HEK293T (cell line): ENCODE measurements at places on chromosomes 7 and 10.

DNA sequence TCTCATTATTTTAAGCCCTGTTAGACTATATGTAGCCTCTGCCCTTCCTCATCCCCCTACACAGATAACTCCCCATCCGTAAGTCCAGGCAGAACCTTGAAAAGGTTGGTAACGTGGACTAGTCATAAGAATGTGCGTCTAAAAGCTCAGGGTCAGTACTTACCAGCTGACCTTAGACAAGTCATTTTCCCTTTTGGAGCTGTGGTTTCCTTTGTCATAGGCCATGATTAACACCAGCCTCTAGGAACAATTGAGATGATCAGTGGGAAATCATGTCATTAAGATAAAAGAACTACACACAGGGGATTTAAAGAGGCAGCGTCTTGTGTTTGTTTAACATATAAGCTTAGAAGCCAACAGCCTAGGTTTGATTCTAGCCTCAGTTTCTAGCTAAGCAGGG is 6.9 kb upstream of the UNC5B start:
- no peak for DNase-seq

- DNase-seq, result peak; percentile 5
Measured at GRCh38 chr7:119935418-119936025, 337.5 kb upstream of the KCND2 start.

DNA sequence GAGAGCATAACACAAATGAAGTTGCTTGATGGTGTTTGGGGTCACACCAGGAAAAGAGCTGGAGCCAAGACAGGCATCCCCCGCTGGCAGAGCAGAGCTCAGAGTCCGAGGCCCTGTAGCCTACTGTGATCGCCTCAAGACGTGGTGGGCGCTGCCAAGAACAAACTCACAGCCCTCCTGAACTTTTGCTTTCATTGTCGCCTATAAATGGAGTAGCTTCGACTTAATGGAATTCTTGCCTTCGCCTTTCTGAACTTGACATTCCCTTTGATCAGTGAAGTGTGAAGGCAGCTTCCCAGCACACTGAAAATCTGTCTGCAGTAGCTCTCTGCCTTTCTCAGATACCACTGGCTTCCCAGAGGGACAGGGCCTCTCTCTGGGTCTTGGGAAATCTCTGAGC is 21.3 kb downstream of the CPXM2 start:
- no peak for DNase-seq

- DNase-seq, result no peak
Measured at GRCh38 chr10:122326806-122327205, 47.7 kb upstream of the PLEKHA1 start.

GRCh38 chr7:141071855-141072547 is 1.9 kb upstream of the TMEM178B start:
- DNase-seq, result peak; percentile 38

- DNase-seq, result no peak
Measured at GRCh38 chr7:5397736-5398135, 25.9 kb downstream of the TNRC18 start.

DNA sequence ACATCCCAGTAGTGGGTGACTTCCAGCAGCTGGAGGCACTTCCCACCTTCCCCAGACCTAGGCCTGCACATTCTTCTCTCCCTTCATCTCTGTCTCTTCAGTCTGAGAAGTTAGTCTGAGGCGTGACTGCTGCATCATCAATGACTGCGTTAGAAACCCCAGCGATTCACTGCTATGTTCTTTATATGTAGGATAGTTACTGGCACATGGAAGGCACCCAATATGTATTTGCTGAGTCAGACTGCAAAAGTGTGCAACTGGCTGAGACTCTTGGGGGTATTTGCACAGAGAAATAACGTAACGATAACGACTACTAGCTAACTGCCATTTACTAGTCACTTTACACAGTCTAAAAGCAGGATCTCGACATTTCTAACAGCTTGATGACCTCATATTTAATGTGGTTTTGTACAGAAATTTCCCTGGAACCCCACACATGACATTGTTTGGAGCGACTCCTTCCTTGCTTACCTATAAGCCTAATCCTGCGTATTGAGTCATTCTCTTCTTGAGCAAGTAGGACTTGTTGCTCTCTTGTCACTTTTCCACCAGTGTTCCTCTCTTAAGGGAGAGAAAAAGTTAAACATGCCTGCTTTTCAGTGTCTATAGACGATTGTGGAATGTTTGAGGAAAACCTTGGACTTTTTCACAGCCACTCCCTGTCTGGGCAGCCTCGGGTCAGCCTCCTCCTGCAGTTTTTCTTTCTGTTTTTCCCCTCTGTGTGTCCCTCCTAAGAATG is 45.5 kb downstream of the THNSL1 start:
- DNase-seq, result no peak

DNA sequence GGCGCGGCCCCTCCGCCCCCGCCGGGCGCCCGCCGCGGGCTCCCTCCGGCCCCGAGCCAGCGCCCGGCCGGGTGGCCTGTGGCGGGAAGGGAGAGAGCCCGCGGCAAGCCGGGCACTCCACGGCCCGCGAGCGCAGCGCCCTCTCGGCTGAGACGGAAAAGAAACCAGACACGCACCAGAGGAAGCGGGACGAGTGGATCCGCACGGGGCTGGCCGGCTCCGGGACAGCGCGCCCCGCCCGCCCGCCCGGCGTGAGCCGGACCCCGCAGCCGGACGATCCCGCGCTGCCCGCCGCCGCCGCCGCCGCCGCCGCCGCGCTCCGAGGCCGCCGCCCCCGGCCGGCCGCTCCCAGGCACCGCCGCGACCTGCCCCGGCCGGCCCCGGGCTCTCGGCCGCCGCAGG is 300 bp downstream of the ARHGAP21 start:
- DNase-seq, result peak; percentile 34

DNA sequence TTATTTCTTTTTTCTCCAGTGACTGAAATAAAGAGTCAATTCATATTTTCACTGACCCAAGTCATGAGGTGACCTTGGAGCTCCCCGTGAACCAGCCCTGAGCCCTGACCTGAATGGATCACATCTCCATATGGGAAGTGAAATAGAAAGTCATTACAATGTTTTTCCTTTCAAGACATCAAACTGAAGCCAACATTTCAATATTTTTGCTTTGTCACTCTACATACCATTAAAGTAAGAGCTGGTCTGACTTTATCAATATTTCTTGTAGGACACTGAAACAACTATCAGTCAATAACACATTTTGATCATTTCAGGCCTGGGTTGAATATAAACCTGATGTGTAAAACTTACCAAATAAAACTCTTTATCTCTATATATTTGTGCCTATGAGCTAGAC is 249.8 kb upstream of the PHF14 start:
- DNase-seq, result no peak

GRCh38 chr7:155414547-155415492 is 43.1 kb upstream of the EN2 start:
- no peak for DNase-seq

DNA sequence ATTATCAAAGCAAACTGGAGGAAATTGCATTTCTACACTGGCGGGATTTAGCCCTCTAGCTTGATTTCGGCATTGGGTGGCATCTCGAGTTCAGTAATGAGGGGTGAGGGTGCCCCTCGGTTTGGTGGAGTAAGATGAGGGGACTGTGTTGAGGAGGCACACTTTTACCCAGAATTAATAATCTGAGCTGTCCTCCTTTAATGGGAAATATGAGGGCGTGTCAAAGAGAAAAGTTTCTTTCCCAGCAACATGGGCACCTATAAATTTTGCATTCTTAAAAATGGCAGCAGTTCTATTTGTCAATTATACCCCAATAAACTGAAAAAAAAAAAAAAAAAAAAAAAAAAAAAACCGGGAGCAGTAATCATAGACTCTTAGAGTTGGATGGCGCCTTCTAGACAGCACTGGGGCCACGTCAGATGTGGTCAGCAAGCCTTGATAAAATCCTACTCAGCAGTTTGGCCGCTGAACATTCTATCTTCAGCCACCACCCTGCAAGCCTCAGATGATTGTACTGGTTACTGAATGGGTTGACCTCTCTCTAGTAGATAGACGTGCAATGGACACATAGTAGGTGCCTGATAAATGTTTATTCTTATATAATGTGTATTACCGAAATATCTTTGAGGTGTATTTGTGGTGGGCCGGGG is 931 bp downstream of the PAPSS2 start:
- peak; percentile 22 for DNase-seq

DNA sequence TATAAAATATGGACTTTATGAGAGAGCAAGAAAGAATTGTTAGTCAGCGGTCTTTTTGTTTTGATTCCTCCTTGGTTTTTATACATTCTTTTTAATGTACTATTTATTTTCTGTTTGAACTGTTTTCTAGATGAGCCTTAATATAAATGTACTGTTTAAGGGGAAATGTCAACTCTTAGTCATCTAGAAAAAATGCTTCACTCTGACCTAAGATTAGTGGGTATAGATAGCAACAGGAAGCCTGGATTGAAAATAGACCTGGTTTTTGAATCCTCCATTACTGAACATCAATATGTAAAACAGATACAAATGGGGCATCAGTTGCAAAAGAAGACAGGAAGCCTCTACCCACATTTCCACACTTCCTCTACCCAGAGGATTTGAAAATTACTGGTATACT is 87.8 kb downstream of the CHRM2 start:
- no peak for DNase-seq

DNA sequence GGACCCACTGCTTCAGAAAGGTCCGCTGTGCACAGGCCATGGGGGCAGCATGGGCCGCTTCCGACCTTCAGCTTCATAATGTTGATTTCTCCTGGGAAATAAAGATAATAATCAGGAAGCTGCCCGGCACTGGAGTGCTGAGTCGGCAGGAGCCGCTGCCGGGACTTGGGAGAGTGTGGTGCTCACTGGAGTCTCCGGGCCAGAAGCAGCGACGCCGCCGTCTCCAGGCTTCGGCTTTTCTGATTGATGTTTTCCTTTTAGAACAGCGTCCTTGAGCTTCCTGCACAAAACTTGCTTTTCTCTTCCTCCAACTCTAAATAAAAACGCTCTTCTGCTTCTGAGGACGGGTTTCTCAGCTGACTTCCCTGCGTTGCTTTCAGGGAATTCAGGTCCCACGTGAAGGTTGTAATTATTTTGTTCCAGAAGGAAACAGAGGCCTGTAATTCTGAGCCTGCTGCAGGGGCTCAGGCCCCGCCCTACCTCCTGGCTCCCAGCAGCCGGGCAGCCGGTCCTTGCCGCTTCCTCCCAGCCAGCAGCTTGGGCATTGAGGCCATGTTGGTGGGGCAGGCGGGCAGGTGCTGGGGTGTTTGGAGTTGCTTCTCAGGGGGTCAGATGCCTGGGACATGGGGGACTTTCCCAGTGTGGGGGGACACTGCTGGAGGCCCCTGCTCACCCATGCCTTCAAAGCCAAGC is 14.7 kb downstream of the PWWP2B start:
- peak; percentile 75 for DNase-seq

- DNase-seq, result no peak
Measured at GRCh38 chr10:50508315-50509051, 115.3 kb downstream of the SGMS1 start.

GRCh38 chr10:93445978-93446720 is 36.0 kb downstream of the MYOF start:
- DNase-seq, result no peak

GRCh38 chr10:133279326-133280226 is 2.9 kb upstream of the ADAM8 start:
- DNase-seq, result no peak

DNA sequence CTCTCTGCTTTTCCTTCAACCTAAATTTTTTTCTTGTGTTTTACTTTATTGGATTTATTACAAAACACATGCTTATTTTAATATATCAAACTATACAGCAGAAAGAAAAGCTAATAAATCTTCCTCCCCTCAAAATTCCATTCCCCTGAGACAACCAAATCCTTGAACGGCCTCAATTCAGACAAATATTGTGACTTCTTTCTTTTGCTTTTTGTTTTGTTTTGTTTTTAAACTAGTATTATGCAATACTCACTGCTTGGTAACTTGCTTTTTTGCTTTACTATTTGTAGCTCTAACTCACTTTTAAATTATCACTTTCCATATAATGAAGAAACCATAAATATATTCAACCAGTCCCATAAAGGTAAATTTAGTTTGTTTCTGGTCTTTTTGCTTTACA is 59.4 kb upstream of the CDK1 start:
- no peak for DNase-seq

DNA sequence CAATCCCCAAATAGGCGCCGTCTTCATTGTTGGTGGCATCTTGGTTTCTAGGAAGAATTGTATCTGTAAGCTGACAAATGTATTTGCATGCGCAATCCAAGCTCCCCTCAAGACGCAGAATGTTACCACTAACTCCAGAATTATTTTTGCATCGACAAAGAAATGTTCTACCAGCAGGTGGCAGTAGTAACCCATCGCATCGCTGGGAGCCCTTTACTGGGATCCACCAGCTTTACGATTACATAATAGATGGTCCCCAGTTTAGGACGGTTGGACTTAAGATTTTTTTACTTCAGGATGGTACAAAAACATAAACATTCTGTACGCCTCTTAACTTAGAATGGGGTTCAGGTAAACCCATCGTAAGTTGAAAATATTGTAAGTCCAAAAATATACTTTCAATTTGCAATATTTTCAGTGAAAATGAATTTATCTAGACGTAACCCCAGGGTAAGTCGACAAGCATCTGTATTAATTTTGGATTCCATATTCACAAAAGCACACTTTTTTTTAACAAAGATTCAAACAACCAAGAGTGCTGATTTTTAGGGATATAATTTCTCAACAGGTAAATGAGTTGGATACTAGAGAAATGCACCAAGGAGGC is 114.0 kb upstream of the COBL start:
- peak; percentile 63 for DNase-seq

GRCh38 chr7:2613931-2614600 is 17.7 kb upstream of the TTYH3 start:
- no peak for DNase-seq

- no peak for DNase-seq
Measured at GRCh38 chr7:78118470-78118869, 319.9 kb downstream of the PHTF2 start.

GRCh38 chr7:66344166-66344565 is 139.0 kb downstream of the TPST1 start:
- DNase-seq, result no peak

DNA sequence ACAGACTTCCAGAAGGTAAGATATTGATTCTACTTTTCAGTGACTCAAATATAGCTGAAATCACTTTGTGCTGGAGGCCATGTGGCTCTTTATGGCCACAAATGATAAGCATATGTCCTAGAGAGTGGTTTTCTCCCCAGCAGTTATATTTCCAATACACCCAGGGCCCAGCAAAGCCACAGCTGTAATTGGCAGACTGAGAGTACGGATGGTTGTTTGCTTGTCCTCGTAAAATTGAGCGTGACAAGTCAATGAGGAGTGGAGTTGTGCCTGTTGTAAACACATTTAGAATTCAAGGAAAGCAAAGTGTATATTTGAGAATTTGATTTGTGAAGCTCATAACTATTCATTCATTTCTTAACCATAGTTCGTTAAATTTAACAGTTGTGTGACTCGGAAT is 201.8 kb downstream of the LHFPL3 start:
- peak; percentile 12 for DNase-seq

DNA sequence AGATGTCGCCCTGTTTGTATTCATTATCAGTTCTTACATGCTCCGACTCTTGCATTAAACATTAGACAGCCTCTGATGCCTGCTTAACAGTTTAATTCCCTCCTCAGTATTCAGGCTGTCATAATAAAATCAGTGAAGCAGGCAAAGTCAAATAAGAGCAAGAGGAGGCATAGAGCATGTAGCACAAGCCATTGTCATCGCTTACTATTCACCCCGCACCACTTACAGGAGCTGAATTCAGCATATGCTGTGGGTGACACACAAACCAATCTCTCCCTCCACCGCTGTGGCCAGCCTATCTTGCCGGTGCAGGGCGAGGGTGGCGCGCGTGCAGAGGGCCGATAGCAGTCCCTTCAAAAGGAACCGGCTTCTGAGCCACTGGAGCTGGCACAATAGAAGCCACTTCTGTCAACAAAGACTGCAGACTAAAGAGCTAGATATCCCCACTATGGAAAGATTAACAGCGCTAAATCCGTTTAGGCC is 433.2 kb upstream of the MGMT start:
- no peak for DNase-seq

- no peak for DNase-seq
Measured at GRCh38 chr7:140745266-140746058, 49.0 kb downstream of the NDUFB2 start.
